ENCODE measurements at places on chromosomes 16 and 17. TPM values are rescaled to one million over a fixed set of nuclear protein-coding genes. Genes with fewer than 3 reads are reported as not detected.

Gene RAB34
- 307 TPM for total RNA-seq

Gene KATNB1
- 27.9 TPM for total RNA-seq

Gene FNDC8
- not detected for total RNA-seq

Gene LAT
- 2.4 TPM for total RNA-seq

All from GM23248 (cell line).